ENCODE measurements at places on chromosomes 6 and 20.

DNA sequence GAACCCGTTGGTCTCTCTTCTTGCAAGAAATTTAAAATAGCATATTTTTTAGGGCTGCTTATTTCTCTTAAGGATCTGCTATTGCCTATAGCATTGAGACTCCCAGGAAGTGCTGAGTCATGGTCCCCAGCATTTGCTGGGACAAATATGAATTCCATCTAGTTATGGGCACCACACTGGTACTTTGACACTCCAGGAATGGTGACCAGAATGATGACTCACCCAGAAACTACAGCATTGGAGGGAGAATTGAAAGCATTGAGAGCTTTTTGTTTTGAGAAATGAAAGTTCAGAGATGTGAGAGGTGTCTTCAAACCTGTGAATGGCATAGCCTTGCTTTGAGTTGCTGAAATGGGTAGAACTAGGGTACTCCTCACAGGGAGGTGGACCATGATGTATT is 699.7 kb downstream of the DHX35 start:
- DNase-seq: no peak

- DNase-seq: no peak
Observed at GRCh38 chr6:158457131-158457530, 102.8 kb upstream of the TMEM181 start.

GRCh38 chr6:149422581-149422980 is 22.5 kb downstream of the SUMO4 start:
- DNase-seq: no peak

DNA sequence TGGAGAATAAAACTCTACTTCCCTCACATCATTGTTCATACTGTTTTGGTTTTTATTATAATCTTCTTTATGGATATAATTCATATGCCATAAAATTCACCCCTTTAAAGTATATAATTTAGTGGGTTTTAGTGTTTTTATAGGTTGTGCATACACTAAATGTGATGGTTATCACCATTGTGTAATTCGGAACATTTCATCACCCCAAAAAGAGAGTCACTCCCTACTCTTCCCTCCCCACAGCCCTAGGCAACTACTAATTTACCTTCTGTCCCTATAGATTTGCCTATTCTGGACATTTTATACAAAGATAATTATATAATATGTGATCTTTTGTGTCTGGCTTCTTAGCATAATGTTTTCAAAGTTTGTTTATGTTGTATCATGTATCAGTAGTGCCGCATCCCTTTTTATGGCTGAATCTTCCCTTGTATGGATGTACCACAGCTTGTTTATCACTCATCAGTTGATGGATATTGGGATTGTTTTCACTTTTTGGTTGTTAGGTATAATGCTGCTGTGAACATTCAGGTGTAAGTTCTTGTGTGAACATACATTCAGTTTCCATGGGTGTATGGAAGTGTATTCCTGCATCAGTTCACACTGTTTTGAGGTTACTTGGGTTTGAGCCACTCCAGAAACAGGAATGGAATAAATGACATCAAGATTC is 4.2 kb downstream of the TM9SF4 start:
- DNase-seq: no peak

DNA sequence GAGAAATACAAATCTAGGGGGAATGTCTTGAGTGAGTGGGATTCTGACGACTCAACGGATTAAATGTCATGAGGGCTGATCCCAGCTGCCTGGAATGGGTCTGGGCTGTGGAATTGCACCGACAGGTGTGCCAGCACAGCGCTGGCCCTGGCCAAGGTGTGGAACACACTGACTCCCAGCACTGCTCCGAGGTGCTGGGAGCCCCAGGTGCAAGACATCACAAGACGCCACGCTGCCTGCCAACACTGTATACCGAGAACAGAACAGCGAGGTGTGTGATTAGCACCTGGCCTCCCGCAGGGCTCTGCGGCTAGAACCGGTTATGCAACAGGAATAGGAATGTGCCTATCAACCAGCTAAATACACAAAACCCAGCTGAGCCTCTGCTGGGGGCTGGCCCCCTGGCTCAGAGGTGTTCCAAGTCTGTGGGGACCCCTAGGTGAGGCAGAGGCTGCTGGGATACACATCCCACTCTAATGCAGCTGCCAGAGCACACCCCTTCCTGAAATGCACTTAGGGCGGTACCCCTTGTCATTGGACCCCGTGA is 24.8 kb upstream of the APMAP start:
- DNase-seq: no peak

- no peak for DNase-seq
Observed at GRCh38 chr20:1773816-1774215, 116.2 kb upstream of the SIRPG start.

DNA sequence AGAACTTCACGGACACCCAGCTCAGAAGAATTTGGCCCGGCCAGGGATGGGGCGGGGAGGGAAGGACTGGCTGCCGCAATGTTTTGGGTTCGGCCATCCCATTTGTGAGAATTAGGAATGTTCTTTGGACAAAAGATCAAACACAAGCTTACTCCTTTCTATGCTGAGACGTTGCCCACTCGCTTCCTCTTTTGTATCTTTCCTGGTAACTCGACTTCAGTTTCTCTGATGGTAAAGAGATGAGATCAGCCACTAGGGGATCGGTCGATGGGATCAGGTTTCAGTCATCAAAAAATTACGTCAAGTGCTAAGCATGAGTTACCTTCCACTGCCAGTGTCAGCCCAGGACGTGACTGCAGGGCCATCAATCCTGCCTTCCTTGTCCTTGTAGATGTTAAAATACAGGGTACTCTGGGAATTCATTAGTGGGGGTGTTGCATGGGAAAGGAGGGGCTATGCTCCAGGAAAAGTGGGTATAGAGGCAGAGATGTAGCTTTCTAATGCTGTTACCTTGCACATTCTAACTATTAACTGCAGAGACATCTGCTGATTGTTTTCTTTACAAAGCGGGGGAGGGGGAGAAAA is 190.2 kb downstream of the TSHZ2 start:
- DNase-seq: no peak

DNA sequence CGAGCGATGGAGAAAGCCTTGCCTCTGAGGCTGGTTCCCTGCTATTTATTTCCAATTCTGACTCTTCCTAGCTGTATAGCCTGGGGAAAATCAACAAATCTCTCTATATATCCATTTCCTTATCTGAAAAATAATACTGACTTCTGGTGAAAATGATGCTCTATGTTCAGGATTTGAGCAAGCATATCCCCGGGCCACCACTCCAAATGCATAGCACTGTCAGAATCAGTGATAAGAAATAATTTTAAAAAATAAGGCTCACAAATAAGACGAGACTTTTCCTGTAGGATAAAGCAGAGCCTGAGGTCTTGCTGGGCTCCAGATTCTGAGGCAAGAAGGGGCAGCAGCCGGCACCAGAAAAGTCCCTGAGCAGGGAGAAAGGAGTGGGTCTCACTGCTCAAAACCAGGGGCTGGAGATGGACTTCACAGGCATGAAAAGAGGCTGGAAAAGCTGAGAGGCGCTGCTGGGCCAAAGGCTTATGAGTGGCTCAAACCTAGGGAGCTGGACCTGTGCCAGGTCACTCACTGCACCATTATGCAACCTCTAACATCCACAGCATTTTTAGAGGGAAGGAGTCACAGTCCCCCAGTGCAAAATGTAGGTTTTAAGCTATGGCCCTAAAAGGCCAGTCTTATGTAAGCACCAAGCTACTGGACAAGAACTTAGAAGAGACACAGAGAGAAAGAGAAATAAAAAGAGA is 48.1 kb upstream of the SLC17A4 start:
- no peak for DNase-seq

DNA sequence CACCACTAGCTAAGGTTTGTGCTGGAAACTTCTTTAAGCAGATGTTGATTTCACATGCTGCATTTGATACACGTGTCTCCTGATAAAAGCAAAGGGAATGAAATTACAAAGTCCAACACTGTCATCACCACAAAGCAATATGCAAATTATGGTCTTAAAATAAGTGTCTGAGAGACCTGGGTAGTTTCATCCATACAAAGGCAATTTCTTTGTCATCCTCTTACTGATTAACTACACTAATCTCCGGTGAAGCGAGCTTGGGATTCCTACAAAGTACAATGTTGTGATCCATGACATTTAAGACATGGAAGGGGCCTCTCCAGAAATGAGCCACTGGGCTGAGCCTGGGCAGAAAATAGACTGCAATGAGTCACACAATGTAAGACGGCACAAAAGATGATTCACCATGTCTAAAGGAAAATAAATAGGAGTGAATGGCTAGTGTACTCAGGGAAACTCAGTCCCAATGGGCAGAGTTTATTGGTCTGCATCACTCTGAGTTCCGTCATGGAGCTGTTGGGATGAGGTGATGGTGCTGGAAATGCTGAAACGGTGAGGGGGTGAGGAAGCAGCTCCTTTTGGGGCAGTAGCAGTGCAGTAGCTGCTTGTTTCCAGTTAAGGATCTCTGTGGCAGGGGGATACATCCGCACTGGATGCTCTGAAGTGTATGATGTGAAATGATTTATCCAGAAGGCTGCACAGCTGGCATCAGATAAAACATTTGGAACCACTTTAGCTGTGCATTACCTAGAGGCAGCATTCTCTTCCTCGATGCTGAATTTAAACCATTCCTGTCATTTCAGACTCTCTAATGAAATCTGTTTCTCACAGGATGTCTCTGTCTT is 103.3 kb downstream of the IBTK start:
- DNase-seq: no peak

DNA sequence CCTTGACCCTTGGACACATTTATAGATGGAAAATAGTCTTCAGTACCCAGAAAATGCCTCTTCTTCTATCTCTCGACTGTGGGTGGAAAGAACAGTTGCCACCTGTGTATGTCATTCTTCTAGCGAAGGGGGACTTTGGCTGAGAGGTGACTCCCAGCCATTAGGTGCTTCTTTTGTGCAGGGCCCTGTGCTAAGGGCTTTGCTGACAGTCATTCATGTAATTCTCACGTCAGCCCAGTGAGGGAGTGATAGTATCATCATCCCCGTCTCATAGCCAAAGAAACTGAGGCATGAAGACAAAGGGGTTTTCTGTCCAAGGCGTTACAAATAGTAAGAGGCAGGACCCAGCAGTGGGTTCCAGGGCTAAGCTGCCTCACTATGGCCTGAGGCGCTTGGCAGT is 160.8 kb downstream of the SCML4 start:
- DNase-seq: no peak

DNA sequence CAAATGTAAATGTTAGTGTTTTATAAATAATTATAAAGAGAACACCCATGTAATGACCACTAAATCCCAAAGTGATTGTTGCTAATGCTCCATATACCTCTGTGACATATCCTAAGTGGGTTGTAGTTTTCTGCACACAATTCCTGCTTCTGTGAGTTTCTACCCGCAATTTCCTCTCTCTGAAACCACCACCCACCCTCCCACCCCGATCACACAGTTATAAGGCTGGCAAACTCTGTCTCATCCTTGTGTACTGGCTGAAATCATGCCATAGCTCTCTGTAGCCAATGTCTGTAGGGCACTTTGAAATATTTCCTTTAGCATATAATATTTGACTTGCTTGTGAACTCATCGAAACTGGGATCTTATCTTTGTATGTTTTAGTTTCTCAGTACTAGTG is 236.6 kb downstream of the PLCB1 start:
- DNase-seq: no peak

DNA sequence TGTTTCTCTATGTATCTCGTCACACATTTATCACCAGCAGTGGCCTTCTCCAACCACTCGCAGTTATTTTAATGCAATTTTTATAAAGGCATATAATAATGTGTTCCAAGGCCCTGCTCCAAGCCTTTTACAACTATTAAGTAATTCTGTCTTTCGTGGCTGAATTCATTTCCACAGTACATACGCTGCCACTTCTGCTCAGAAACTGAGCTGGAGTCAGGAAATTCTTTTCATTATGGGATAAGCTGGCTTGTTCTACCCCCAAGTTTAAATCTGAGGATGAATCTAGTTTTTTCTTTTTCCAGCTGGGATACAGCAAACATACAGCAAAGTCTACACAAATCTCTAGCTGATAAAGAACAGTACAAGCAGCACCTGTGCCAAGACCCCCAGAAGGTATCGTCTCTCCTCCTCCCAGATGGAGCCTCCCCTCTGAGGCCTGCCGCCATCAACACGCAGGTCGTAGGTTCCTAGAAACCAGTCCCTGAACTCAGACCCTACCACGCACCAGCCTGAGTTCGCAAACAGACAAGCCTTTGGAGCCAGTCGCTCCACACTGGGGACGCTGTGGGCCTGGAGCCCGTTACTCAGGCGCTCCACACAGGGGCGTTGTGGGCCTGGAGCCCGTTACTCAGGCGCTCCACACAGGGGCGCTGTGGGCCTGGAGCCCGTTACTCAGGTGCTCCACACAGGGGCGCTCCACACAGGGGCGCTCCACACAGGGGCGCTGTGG is 263.5 kb downstream of the THBS2 start:
- no peak for DNase-seq

- no peak for DNase-seq
Observed at GRCh38 chr20:54665812-54666211, 190.4 kb downstream of the DOK5 start.

DNA sequence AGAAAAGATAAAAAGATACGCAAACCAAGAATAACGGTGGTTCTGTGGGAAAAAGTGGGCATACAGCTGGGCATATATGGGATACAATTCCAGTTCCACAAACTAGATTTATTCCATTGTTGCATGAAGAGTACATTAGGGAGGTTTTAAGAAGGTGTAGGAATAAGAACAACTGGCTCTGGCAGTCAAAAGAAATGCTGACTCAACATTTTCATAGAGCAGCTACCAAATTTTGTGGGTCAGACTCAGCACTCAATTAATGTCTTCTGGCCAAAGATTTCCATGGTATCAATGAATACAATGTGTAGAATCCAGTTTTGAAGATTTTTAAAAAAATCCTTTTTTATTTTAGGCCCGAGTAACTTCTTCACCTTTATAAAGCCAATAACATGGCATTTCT is 40.2 kb downstream of the TP53INP2 start:
- no peak for DNase-seq

DNA sequence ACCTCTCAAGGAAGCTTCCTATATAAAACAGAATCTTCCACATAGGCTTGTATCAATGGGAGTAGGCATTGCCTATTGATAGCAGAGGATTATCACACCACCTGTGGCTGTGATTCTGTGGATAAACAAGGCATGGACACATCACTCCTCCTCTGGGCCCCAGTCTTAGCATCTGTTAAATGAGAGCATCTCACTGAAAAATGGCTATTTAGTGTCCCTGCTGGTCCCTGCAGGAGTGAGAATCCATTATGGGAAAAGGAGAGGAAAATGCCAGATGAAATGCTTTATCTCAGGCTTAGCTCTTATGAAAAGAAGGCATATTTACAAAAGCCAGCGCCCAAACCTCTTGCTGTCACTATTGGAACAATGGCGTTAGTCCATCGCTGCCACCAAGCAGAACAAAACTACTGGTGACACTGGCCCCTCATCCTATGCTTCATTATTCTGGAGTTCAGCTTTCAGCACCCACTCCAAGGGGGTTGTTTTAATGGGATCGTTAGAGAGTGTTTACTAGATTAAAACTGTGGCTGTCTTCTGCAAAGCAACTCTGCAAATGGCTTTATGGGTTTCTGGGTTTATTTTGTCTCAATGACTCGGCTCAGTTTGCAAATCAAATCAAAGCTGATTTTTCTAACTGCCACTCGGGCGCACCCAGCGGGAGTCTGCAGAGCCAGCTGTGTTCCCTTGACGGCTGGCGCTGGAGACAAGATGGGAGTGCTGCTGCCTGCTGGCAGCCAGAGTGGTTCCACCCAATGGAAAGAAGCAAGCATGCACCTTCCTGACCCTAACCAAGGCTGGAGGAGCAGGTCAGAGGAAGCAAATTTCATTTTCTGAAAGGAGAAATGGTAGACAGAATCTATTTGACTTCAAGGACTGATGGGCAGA is 658.8 kb upstream of the CHD6 start:
- DNase-seq: no peak
